Fibroblast of upper back skin (primary cell): ENCODE measurements at places on chromosomes 7 and 10.
A peak's percentile ranks its signal among the peaks of the same experiment; 100 is the strongest.

DNA sequence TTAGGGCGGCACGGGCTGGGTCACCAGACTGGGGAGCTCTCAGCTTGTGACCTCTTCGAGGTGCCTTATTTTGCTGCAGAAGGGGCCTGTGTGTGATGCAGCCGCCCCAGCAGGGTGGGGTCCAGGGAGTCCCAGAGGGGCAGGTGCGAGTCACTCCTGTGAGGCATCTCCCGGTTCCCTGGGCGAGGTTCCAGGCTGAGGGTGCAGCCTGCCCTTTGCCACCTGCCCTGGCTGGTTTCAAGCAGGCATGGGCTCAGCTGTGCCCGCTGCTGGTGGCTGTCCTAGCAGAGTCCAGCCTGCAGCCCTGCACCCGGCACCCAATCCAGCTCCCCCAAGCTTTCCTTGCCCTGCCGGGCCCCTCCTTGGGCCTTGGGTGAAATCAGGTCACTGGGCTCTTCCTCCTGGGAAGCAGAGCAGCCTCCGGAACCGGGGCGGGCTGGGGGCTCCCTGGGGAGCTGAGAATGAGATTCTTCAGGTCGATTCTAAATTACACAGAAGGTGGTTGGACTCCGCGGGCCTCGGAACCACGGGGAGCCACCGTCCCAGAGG, 64.8 kb downstream of the PWWP2B start:
- no peak for DNase-seq

GRCh38 chr7:4154882-4155535, 527.1 kb upstream of the FOXK1 start:
- DNase-seq: no peak

DNA sequence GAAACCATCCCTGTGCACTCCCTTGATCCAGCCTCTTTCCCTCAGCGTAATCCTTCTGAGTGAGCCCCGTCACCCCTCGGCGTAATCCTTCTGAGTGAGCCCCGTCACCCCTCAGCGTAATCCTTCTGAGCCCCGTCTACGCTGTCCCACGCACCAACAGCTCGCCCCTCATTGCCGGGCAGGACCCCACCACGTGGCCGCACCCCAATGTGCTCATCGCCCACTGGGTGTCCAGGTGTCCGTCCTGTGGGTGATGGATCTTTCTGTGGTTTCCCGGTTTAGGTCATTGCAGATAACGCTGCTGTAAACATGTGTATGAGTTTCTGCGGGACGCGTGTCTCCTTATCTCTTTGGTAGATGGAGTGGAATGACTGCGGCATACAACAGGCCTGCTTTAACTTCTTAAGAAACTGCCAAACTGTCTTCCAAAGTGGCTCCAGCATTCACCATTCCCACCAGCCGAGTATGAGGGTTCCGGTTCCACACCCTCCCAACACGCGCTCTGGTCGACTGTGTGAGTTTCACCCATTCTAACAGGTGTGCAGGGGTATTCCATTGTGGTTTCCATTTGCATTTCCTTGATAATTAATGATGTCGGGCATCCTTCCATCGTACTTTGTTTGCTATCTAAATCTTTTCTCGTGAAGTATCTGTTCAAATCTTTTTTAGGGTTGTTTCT, 42.1 kb upstream of the NKX6-2 start:
- DNase-seq: no peak

GRCh38 chr7:102286237-102287110, at the start of gene SH2B2:
SH2B2 (plus strand) TSS chr7:102286868; CDS start chr7:102300551, 13,683 bp downstream.
- DNase-seq: peak; percentile 59

GRCh38 chr10:1278306-1278705, 222.1 kb downstream of the WDR37 start:
- no peak for DNase-seq
